ENCODE measurements at places on chromosomes 11 and 22.

GRCh38 chr22:41966607-41967240, 2.5 kb upstream of the SEPTIN3 start:
- DNase-seq: no peak

GRCh38 chr11:41286751-41287150, 172.7 kb downstream of the LRRC4C start:
- DNase-seq: no peak

DNA sequence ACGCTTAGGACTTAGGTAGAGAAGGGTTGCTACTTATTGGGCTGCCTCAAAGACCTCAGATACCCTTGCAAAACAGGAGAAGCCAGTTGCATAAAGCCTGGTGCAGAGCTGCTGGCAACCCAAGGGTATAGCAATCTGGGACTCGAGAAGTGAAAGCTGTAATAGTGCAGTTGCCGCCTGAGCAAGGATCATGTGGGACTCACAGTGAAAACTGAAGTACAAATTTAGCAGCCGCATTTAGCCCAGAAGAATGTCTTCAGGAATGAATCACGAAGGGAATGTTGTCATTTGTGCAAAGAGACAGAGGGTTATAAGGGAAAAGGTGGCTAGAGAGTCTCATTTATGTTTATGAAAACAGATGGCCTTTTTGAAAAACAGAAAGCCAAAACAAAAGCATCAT, 267.2 kb downstream of the TENM4 start:
- DNase-seq: no peak

DNA sequence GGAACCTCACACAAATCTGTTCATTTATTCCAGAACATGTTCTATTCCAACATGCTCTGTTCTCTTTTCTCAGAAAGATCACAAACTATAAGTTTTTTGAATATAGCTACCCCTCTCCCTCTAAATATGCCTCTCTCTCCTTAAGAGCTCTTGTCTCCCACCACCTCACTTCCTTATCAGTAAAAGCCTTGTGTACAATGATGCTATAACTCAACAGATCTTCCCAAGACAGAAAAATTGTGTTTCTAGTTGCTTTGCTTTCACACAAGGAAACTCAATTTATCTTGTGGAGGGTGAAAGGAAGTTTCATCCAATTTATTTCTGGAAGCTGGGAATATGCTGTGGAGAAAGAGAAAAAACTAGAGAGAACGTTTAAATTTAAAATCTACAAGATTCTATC, 64.4 kb downstream of the FAM76B start:
- DNase-seq: no peak
